ENCODE measurements at places on chromosomes 6 and 20. TPM values are rescaled to one million over a fixed set of nuclear protein-coding genes. Genes with fewer than 3 reads are reported as not detected.

ZBTB46 gene
- total RNA-seq, result 30.2 TPM

PI3 gene
- total RNA-seq, result 1.8 TPM

NEDD9 gene
- total RNA-seq, result 55.4 TPM

VEGFA gene
- total RNA-seq, result 155 TPM

TLDC2 gene
- total RNA-seq, result 0.31 TPM

SGK2 gene
- total RNA-seq, result 7.7 TPM

HLA-DQA2 gene
- 10.2 TPM for total RNA-seq

NKAIN2 gene
- 48.4 TPM for total RNA-seq

OXT gene
- not detected for total RNA-seq

DTNBP1 gene
- 25.3 TPM for total RNA-seq

CNBD2 gene
- 4.4 TPM for total RNA-seq

TRIM31 gene
- not detected for total RNA-seq

NKAPL gene
- total RNA-seq, result 2.9 TPM

GRCh38 chr20:33830371-33830770 is 19.2 kb downstream of the CHMP4B start:
- no peak for DNase-seq

DNA sequence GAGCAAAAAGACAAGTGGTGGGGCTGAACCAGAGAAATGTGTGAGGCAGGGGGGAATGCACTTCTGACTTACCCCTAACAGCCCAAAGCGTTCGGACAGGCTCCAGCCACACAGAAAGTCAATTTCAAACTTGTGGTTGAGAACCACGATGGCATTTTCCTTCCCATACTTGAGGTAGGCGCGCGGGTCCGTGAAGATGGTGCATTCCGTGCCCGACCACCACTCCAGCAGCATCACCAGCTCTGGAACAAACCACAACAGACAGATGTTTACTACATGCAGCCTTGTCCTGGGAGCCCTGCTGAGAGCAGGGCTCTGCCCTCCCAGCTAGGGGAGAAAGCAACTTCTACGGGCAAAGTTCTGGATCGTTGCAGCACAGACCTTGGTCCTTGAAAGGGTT is 107.7 kb downstream of the AGPAT4 start:
- DNase-seq, result peak; percentile 27

GRCh38 chr6:2111162-2111677 is 134.2 kb downstream of the GMDS start:
- no peak for DNase-seq

GRCh38 chr6:24394780-24395437 is 7.8 kb upstream of the MRS2 start:
- DNase-seq, result no peak

GRCh38 chr20:60006261-60006660 is 48.0 kb downstream of the CDH26 start:
- DNase-seq, result no peak

GRCh38 chr6:164252948-164253347 is 838.4 kb downstream of the QKI start:
- DNase-seq, result no peak

DNA sequence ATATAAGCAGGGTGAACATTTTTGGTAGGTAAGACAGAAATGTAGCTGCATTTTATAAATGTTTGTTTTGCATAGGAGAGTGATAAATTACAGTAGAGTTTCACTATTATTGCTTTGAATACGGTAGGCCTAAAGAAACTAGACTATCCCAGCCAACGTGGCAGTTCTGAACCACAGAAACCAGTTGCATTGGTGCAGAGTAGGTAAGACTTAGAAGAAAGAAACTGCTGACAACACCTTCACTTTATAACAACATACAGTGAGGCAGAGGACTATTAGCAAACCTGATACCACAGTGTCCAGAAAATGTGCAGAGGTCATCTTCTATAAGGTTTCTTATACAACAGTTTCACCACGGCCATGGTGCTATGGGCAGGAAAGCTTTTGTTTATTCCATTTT is 566.1 kb downstream of the KIF16B start:
- no peak for DNase-seq

- DNase-seq, result no peak
Observed at GRCh38 chr20:33995053-33995831, 1.5 kb downstream of the RALY start.

DNA sequence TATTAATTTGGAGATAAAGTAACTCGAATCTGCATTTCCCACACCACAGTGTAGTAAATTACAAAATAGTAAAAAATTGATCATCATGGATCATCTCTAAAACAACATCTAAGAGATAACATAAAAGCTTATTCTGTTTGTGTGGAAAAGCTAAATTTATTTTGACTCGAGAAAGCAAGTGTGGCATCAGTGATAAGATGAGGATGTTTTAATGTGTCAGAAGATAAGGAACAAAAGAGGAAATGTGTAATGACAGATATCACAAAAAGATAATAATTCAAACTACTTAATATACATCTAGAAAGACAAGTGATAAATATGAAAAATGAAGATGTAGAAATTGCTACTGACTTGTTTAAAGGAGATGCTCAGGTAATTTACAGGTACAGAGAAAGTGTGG is 74.1 kb downstream of the DNAH8 start:
- DNase-seq, result no peak

DNA sequence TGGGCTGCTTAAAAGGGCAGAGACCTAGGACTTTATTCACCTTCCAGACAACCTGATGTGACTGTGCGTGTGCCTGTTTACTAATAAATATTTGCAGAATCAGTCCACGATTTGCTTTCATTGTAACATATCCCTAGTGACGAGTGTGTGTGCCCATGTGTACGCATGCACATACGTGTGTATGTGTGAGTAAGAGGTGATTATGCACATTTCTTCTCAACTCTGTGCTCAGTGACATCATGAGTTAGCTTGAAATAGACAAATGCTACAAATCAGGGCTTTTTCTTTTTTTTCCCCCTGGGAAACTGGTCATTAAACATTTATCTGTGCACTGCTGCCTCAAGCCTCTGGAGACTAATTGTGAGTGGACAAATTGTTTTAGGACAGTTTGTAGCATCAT is 242.6 kb upstream of the SOX4 start:
- DNase-seq, result no peak

DNA sequence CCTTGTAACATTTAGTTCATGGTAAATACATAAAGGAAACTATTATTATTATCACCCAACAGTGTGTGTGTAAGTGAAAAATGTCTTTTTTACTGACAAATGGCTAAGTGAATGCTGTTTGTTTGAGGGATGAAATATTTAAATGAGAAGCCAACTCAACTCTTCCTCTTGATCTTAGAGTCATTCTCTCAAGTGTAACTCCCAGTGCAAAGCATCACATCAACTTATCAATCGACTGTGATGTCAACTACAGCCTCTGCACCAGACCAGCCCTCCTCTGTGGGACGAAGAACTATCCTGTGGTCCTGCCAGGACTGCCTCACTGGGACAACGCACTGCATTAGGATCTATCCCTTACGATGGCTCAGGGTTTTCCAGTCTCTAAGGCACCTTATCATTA is 5.3 kb downstream of the C6orf15 start:
- DNase-seq, result no peak

DNA sequence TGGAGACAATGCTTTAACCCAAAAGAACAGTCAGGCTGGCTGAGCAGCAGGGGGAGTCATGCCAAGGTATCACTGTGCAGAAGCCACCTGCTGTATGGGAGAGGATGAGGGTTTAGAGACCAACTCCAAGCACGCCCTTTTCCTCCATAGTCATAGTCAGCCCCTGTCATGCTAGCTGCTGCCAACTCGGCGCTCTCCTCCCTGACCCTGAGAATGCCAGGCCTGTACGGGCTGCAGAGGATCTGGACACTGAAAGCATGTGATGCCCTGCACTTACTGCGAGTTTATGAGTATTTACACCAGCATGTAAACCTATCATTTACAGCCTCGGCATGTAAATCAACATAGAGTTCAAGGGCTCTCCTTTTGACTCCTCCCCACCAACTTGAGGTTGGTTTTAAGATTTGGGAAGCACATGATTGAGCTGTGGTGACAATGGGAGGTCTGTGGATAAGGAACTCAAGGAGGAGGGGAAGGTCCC is 11.7 kb upstream of the SCUBE3 start:
- DNase-seq, result no peak

GRCh38 chr6:142975365-142975764 is 30.4 kb upstream of the HIVEP2 start:
- DNase-seq, result no peak

DNA sequence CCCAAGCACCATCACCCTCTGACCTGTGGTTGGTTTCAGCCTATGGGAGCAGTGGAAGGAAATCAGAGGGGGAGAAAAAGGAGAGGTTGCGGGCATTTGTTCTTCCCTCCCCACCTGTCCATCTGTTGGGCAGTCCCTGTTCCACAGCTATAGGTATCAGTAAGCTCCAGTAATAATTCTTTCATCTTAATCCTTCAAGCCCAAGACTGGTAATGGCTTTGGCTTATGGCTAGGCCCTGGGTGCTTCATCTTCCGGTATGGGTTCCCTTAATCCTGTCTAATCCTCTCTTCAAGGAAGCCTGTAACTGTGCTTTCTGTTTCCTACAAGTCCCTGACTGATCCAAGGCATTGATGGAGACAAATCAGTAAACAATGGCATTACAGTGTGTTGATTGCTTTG is 42.2 kb upstream of the STK35 start:
- no peak for DNase-seq

GRCh38 chr6:41103847-41104246 is 31.1 kb downstream of the NFYA start:
- no peak for DNase-seq

GRCh38 chr6:8507286-8507685 is 71.9 kb upstream of the SLC35B3 start:
- no peak for DNase-seq

DNA sequence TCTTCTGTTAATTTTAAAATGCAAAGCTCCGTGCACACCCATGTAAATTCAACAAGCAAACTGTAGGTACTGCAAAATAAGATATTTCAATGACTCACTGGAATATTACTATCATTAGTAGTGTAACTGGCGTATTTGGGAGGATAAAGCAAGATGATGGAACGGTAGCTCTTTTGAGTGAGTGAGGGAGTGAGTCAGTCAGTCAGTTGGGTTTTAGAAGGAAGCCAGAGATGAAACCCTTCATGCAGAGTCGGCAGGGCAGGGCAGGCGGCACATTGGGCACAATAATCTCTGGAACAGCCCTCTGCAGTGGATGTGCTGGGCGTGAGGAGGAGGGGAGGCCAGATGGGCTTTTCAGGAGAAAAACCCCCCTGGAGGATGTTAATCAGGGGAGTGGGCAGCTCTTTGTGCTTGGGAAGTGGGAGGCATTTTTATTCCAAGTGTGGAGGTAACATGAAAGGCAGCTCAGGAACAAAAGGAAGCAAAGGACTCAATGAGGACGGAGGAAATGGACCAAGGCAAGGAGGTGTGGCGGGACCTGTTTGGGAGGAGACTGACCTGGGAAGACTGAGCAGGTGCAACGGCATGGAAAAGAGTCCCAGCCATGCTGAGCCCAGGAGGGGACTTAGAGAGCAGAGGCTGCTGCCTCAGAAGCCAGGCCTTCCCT is 171.2 kb downstream of the ZDHHC14 start:
- DNase-seq, result no peak

DNA sequence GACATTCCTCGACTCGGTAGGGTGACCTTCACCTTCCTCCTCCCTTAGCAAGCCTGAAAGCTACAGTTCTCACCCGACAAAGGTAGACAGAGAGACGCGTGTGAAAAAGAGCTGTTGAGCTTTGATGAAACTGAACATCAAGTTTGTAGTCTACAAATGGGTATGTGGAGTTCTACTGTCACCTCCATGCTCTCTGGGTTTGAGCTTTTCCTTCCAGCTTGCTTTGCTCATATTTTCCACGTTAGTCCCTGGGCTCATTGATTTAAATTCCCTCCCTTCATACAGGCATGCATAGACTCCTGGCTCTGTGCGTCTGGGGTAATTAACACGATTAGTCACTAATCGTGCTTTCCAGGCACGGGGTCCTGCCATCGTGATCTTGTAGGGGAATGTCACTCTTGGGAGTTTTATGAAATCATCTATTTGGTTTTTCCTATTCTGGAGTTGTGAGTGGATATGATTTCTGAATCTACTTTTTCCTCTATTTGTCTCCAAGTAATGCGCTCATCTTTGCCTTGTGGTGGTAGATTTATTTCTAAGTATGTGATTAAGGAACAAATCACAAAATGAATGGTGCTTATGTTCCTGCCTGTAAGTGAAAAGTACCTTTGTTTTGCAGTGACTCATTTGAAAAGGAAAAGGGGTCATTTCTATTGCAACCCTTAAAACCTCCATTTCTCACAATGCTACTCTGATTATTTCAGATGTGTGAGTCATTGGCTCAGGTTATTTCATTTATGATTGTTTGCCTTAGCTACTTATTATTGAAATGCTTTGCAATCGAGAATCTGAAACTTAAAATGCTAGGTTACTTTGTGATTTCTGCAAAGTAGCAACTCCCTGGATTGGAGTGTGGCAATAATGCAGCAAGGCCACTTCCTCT is 154.6 kb downstream of the ZDHHC14 start:
- no peak for DNase-seq

GRCh38 chr6:134482593-134483270 is 164.8 kb upstream of the SGK1 start:
- peak; percentile 72 for DNase-seq

- DNase-seq, result no peak
Observed at GRCh38 chr20:59571151-59571550, 33.2 kb upstream of the PHACTR3 start.

DNA sequence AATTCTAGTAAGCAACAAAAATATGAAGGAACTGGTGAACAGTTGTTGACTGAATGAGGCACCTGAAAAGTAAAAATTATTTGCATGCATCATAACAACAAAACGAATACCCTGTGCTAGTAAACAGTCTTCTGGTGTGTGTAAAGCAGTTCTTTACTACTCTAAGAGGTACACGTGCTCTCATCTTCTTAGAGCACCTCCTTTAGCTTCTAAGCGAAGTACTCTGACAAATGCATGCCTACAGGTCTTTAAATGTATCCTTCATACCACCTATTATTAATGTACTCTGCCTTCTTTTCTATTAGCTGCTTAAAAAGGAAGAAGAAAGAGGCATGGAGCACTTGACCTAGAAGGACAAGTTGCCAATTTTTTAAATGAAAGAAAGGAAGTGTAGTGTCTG is 32.2 kb upstream of the MYB start:
- DNase-seq, result no peak

DNA sequence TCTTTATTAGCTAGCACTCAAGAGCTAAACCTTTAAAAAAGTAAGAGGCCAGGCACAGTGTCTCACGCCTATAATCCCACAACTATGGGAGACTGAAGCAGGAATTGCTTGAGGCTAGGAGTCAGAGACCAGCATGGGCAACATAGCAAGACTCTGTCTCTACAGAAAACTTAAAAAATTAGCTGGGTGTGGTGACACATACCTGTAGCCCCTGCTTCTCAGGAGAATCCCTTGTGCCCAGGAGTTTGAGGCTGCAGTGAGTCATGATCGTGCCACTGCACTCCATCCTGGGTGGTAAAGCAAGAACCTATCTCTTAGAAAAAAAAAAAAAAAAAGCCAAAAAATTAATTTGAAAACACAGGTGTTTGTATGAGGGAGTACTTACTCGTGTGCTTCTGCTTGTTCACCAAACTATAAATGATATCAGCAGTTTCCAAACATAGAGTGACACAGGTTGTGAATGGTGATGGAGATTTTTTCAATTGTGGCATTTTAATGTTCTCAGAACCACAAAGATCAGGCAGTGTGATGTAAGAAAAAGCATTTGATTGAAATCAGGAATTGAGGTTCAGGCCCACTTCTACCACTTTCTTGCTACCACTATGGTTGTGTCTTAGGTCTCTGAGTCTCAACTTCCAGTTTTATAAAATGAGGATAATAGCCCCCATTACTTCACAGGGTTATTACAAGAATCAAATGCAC is 104.9 kb downstream of the FOXO3 start:
- no peak for DNase-seq
